ENCODE measurements at places on chromosomes 11 and 22.
A peak's percentile ranks its signal among the peaks of the same experiment; 100 is the strongest.

GRCh38 chr11:85652786-85653447 lies 5.2 kb downstream of the TMEM126A start:
- DNase-seq = no peak

GRCh38 chr11:45473341-45473895 lies 187.3 kb upstream of the SYT13 start:
- no peak for DNase-seq

DNA sequence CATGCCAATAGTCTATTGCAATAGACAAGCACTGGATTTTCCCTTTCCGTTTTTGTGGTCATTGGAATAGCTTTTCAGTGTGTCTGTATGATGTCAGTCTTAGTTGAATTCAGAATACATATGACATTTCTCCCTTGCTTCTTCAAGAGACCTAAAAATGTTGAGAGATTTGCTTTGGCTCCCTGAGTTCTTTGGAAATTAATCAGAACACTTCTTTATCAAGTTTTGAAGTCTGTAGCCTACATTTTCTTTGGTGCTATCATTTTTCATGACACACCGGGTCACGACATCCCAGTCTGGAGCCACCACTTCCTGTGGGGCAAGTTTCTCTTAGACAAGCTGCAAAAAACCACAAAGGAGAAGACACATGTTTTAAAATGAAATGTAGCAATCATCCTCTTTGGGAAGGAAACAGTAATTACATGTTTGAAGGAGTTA lies 847.1 kb downstream of the OPCML start:
- DNase-seq = peak; percentile 84

- DNase-seq = no peak
Measured at GRCh38 chr11:15845261-15845660, 511.1 kb downstream of the SOX6 start.

DNA sequence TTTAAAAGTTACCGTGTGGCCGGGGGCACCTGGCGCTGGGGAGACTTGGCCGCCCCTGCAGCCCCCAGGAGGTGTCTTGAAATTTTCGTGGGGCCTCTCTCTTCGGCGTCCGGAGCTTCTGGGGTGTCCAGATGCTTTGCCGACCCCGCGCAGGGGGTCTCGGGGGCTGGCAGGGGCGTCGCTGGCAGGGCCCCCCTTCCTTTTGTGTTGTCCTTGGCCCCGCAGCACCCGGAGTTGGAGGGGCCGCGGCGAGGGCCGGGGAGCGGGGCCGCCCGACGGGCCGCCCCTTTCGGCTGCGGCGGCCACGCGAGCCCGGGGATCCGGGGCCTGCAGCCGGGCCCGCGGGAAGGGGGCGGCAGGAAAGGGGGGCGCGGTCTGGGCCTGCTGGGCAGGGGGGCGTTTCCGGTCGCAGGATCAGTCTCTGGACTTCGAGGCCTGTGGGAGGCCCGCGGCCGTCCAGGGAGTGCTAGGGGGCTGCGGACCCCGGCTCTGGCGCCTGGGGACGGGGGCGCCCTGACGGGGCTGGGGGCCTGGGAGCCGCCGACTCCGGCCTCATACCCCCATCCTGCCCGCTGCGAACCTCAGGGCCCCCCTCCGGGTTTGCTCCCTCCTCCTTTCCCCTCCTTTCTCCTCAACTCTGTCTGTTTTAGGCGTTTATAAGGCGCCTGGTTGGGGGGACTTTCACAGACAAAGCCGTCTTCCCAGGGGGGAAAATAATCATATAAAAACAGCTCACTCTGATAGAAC lies 869 bp downstream of the ZC3H7B start:
- DNase-seq = no peak

DNA sequence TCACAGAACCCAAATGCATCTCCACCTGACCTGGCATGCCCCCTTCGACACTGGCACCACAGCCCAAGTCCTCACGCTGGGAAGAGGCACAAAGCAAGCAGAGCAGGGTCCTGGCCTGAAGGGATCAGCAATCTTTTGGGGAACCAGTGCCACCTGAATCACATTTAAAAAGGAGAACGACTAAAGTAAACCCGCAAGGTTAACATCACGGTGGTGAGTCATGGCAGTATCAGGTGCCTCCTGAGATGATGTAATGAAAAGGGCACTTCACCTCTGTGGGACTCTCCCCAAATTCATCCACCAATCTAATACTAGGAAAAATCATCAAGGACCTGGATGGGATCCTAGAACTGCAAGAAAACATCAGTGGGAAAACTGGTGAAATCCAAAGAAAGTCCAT lies 44.9 kb downstream of the PACSIN2 start:
- DNase-seq = no peak

- peak; percentile 80 for DNase-seq
Measured at GRCh38 chr11:44814881-44815592, 88.3 kb downstream of the TSPAN18 start.

DNA sequence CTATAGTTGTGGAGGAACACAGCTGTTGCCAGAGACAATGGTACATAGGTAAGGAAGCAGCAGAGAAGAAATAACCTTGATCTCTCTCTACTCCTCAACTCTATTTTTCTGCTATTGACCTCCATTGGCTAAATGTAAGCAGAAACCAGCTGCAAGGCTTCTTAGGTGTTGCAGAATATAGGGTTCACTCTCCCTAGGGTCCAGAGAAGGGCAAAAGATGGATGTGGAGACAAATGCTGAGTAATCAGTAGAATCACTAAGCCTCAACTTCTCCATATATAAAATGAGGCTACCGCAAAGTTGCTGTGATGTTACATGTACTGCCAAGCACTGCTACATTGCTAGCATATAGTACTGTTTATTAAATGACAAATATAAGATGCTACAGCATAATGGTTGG lies 120.6 kb downstream of the PDE3B start:
- no peak for DNase-seq

- peak; percentile 98 for DNase-seq
Measured at GRCh38 chr11:79244241-79244772, 196.5 kb downstream of the TENM4 start.

DNA sequence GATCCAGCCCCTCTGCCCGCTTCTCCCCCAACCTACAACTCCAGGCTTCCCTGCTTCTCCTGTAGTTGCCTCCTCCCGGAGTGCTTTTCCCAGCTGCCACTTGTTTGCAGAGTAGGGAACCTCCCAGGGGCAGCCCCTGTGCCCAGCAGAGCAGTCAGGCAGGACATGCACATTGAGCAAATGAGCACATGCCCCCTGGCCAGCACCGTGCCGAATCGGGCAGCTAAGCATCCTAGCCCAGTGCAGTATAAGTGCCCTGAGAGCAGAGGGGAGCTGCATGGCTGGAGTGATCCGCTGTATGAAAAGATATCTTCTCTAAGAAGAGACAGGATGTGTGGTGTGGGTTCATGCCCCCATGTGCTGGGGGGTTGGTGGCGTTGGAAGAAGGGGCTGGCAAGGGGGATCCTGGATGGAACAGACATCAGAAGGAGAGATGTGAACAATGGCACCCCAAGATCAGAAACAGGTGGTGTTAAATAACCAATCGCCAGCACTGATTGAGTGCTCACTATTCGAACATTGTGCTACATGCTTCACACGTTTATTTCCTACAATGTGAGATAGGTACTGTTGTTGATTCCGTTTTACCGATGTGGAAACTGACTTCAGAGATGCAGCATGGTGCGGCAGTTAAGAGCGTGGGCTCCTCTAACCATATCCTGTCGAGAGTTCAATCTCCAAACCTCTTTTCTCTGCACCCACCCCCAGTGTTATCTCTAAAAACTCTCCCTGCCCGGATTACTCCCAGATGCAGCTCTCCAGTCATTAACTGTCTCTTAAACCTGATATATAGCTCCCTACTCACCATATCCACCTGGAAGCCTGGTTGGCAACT lies 1.2 kb downstream of the AIP start:
- DNase-seq = no peak

DNA sequence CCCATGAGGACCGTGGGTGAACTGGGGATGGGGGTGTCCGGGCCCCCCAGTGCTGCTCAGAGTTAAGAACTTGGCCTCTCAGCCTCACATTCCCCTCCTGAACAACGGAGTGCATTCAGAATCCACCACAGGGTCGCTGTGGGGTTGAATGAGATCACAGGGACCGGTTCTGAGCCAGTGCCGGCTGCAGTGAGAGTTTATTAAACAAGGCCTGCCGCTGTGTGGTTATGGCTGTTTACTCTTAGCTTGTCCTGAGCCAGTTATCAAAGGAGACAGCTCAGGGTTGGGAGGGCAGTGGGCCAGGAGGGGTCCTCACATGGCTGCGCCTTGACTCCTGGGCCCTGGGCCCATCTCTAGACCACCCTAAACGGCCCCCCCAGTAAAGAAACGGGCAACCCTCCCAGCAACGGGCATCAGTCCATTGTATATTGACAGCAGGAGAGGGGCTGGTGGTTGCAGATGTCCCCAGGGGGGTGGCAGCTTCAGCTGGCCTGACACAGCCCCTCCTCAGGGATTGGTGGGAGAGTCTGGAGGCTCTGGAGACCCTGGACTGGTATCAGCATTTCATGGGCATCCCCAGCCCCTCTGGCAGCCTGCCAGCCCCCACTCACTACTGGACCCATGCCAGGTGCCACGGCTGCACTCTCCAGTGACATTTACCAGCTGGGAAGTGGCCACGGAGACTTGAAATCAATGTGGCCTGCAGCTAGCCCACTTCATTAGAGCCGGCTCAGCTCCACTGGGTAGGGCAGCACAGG lies 15.1 kb upstream of the CABP7 start:
- DNase-seq = peak; percentile 23

DNA sequence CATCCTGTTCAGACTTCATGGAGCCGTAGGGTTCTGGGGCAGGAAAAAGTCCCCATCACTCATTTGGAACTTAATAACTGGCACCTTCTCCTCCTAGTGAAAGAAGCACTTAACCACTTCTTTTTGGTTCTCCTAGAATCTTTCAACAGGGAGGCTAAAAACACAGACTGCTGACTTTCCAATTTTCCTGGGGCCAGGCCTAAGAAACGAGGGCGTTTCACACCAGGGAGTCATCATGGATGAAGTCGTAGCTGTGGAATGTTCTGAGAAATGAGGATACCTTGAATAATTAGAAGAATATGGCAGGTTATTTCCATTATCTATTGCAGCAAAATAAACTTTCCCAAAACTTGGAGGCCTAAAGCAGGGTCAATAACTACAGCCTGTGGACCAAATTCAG lies 26.0 kb upstream of the API5 start:
- DNase-seq = no peak

DNA sequence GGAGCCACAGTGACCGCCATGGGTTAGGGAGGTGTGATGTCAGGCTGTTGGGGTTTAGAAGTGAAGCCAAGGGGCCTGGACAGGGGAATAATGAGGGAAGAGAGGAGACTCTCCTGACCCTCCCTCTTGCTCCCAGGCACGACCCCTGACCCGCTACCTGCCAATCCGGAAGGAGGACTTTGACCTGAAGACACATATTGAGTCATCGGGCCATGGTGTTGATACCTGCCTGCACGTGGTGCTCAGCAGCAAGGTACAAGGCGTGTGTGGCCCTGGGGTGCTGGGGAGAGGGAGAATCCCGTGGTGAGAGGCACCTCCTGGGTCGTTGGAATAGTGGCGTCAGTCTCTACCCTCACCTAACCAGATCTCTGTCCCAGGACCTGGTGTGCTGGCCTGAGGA lies 29.5 kb downstream of the TREH start:
- DNase-seq = no peak

GRCh38 chr22:23773483-23774113 lies 949 bp downstream of the MMP11 start:
- DNase-seq = no peak

DNA sequence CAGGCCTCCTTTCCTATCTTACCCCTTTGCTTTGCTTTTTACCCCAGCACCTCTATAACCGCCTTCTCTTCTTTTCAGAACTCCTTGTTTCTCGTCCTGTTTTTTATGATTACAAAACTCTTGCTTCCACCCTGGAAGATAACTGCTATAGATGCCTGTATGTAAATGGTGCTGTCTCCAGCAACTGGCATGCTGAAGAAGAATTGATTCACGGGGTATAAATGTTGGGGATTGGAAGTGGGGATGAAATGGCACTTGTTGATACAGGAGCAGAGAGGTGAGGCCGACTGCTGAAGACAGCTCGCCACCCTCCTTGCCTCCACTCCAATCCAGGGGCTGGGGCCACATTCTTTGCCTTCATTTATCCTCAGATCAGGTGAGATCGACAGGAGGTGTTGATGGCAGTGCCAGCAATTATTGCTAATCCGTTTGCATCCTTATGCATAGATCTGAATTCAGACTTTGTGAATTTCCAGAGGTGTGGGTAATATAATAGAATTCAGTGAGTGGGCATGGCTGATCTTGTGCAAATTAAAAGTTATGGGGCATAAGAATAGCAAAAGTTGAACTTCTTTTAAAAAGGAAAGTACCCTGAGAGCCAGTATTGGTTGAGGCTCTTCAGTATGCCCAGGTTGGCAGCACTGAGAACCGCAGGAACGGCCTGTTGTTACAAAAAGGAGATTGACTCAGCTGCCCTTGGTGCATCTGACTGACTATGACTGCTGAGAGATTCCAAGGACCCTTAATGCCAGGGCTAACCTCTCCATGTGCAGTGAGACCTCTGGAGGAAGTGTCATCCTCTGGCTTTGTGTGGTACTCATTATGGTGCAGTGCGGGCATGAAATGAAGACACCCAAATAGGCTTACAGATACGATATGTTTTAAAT lies 5.3 kb downstream of the NEAT1 start:
- peak; percentile 86 for DNase-seq

DNA sequence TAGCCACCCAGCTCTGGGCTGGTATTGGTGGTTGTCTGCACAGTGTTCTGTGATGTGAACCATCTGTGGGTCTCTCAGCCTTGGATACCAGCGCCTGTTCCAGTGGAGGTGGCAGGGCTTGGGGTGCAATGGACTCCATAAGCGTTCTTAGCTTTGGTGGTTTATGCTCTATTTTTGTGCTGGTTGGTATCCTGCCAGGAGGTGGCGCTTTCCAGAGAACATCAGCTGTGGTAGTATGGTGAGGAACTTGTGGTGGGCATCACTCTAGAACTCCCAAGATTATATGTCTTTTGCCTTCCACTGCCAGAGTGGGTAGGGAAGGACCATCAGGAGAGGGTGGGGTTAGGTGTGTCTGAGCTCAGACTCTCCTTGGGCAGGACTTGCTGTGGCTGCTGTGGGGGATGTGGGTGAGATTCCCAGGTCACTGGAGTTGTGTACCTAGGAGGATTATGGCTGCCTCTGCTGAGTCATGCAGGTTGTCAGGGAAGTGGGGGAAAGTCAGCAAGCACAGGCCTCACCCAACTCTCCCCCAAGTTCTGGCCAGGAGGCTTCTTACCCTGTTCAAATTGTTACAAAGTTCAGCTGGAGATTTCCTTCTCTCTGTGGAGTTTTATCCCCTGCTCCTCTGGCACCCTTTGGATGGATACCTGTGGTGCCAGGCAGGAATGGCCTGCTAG lies 47.2 kb downstream of the MRGPRX2 start:
- no peak for DNase-seq

GRCh38 chr11:121766166-121766565 lies 313.4 kb upstream of the SORL1-AS1 start:
- DNase-seq = no peak

GRCh38 chr11:13082588-13082987 lies 73.5 kb downstream of the RASSF10 start:
- no peak for DNase-seq

- DNase-seq = no peak
Measured at GRCh38 chr11:61795459-61795858, 2.7 kb downstream of the FEN1 start.

All from AG10803 (cell line).